ENCODE measurements at places on chromosomes 3 and 15.

DNA sequence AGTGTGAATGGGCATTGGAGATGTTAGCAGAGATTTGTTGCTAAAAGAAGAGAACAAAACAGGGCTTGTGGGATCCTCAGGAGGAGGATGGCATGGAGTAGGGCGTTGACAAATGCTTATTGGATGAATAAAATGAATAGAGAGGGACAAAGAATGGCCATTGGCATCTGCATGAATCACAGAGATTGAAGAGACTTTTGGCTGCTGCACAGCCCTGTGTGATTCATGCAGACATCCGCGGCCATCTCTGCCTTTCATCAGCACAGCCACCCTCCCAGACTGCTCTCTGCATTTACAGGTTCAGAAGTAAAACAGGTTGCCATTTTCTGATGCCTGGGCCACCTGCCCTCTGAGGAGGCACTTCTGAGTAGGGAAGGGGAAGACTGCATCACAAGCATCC is 397.9 kb downstream of the EPHB1 start:
- DNase-seq, result no peak

DNA sequence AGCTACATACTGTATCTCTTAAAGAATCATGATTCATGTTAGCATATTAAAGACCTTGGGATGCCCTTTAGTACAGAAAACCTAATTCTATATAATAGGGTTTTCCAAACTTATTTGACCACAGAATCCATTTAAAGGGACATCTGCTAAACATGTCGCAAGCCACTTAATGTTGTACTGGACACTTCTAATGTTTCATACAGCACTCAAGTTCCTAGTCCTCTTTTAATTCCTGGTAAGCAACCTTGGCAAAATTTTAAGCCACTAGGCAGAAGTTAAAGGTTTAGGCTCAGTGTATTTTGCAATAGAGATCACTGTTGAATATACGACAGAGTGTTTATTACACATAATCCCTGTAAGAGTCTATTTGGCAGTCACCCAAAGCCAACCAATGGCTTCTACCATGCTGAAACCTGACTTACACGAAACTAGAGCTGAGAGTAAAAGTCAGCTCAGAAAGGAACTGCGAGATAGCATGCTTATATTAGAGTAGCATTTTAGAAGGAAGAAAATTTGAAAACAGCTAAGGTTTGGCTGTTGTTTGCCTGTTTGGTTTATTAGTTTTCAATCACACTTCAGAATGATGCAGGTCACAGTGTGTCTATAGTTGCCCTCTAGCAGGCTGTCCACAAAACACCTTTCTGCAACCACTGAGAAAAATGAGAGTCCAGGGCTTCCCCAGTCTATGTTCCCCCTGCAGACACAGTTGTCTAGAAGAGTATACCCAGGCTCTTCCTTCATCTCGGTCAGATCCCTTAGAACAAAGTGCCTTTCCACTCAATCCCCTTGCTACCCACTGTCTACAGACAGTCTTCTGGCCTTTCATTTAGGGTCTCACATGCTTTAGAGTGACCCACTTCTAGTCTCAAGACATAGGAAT is 104.4 kb downstream of the FMN1 start:
- DNase-seq, result no peak

GRCh38 chr15:58167095-58167691 is 29.0 kb downstream of the AQP9 start:
- DNase-seq, result no peak

GRCh38 chr3:66483006-66483405 is 17.8 kb downstream of the LRIG1 start:
- no peak for DNase-seq

DNA sequence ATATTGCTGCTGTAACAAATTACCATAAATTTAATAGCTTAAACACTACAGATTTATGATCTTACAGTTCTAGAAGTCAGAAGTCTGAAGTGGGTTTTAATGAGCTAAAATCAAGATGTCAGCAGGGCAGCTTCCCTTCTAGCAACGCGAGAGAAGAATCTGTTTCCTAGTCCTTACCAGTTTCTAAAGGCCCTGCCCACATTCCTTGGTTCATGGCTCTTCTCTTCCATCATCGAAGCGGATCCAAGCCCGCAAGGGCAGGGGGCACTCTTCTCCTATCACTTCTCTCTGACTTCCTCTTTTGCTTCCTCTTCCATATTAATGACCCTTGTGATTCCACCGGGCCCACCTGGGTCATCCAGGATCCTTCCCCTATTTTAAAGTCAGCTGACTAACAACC is 16.1 kb downstream of the MINDY4B start:
- DNase-seq, result no peak

GRCh38 chr3:105096071-105096470 is 270.6 kb upstream of the ALCAM start:
- DNase-seq, result no peak

DNA sequence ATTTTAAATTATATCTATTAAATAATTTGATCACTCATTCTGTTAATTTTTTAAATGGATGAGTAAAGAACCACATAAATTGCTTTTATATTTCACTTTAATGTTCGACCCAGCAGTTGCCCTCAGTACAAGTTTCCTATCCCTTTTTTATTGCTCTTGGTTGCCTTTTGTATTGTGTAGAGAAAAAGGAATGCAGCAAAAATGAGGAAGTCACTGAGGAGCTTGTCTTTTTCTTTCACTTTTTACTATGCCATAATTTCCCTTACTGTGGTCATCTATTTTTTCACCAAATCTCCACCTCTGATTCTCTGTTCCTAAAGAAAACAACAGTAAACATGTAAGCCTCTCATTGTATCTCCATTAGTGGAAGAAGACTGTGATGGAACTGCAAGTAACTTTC is 122.7 kb downstream of the B3GALNT1 start:
- DNase-seq, result no peak

GRCh38 chr15:48250640-48251076 is 44.6 kb downstream of the SLC12A1 start:
- peak; percentile 60 for DNase-seq

DNA sequence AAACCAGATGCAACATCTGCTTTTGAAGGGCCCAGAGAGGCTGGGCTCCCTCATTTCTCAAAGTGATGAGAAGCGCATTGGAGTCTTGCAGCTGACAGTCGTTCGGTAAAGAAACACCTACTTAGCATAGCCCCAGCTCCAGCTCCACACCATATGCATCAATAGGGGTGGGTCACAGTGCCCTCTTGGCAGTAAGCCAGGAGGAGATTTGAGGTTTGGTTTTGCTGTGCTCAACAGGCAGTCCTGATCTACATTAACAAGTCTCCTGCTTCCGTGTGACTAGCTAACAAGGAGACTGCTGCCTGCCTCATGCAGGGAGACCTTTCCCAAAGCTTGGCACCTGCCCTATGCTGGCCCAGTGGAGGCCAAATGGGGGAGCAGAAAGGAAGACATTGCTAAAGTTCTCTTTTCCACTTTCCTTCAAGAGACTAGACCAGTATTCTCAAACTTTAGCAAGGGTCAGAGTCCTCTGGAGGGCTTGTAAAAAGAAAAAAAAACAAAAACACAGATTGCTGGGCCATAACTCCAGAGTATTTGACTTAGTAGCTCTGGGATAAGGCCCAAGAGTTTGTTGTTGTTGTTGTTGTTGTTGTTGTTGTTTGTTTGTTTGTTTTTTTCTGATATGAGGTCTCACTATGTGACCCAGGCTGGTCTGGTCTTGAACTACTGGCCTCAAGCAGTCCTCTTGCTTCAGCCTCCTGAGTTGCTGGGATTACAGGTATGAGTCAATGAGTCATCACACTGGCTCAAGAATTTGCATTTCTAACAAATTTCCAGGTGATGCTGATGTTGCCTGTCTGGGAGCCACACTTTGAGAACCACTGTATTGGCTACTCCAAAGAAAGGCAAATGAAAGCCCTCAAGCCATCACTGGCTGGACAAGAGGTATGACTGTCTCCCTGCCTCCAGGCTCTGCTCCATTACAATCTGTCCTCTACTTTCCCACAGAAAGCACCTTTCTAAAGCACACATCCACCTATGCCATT is 294.9 kb downstream of the RORA start:
- DNase-seq, result no peak

DNA sequence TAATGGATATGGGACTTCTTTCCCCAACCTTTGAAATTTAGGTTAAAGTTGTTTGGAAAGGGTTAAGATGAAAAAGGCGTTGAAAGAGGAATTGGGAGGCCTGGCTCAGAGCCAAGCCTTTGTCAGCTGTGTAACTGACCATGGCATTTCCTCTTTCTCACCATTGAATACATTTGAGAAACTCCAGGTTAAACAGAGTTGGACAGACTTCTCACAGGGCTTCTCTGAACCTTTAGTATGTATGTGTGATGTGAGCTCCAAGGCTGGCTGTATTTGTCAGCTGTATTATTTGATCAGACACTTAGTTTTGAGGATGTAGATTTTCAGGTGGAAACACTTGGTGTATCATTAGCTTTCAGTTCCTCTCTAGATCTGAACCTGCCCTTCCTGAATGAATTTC is 136.4 kb upstream of the GOLGA6L4 start:
- DNase-seq, result no peak

Measured in GM13977 (cell line).